ENCODE measurements at places on chromosomes 4 and X.

DNA sequence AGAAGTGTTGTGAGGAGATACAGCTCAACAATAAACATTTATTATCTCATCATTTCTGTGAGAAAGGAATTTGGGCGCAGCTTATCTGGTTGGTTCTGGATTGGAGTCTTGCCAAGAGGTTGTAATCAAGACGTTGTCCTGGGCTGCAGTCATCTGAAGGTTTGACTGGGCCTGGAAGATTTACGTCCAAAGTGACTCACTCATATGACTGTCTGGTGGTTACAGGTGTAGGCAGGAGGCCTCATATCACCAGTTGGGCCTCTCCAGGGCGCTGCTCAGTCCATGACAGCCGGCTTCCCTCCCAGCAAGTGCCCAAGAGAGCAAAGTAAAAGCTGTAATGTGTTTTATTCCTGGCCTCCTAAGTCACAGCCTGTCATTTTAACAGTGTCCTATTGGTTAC, 106.3 kb downstream of the USP46 start:
- H3K27me3 ChIP-seq = no peaks in the 10 kb centered on the region
- no peak overlapping the region for H3K27ac ChIP-seq
- H3K36me3 ChIP-seq = no peaks in the 10 kb centered on the region

GRCh38 chr4:3009422-3009821, 46.1 kb downstream of the GRK4 start:
- DNase-seq = no peak
- no peaks in the 10 kb centered on the region for H3K27me3 ChIP-seq
- H3K36me3 ChIP-seq = no peaks in the 10 kb centered on the region
- H3K27ac ChIP-seq = no peak overlapping the region

- no peaks in the 10 kb centered on the region for H3K4me1 ChIP-seq
- H3K36me3 ChIP-seq = no peaks in the 10 kb centered on the region
- DNase-seq = no peak
Observed at GRCh38 chr4:120960656-120961267, 38.2 kb upstream of the PRDM5 start.

DNA sequence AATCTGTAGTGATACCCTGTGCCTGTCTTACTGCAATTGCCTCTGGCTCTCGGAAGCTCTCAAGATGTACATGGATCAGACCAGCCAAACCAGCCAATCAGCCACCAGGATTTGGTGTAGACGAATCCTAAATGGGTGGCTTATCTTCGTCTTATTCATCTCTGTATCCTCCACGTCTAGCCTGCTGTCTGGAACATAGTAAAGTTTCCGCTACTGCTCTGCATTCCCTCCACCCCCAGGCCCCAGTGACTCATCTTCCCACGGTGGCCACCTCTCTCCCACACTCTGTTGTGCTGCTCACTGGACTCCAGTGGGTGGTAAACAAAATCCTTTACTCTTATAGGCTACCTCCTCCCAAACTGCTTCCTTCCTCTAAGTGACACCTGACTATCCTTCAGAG, 37.8 kb downstream of the SEPTIN6 start:
- peaks cover 33% of the 10 kb centered on the region for H3K36me3 ChIP-seq
- peaks cover 11% of the 10 kb centered on the region for H3K4me1 ChIP-seq
- peak; percentile 52 for DNase-seq

DNA sequence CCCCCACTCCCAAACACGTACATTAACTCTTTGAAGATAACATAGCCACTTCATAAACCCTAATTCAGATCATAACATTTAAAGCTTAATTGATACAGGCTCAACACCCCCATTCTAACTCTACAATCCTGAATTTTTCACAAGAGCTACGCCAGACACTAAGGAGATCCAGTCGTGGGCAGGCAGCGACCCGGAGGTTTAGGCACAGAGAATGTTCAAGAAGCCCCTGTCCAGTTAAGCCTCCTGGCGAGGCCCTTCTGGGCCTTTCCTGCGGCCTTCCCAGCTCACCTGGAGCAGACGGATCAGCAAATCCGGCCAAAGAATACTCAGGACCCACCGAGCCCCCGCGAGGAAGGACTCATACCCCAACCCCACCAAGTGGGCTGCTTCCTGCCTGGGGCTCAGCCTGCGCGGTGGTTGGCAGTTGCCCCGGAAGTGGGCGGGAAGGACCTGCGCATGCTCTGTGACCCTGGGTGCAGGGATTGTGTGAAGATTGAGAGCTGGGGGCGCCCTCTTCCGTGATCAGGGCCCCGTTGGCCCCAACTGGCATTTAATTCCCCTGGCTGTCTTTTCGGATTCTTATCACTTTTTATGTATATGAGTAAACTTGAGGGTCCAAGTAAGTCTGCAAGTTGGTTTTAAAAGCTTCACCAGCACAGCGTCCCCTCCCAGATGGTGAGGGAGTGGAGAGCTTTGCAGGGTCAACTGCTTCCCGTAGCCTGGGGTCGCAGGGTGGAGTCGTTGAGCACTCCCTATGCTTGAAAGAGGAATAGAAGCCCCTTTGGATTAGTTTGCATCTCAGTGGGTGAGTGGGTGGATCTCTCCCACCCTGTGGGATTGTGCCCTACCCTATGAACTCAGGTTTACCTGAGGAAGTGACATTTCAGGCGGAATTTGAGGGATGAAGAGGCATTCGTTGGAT, at the start of gene TRIM61:
Gene TRIM61, minus strand, starts transcription at position 415 of the 922 bp plus-strand sequence. CDS start 7,655 bp downstream, outside the sequence.
- H3K4me3 ChIP-seq = peak within 1 kb of the TSS; percentile 3
- H3K36me3 ChIP-seq = no peaks in the 10 kb centered on the region
- no peaks in the 10 kb centered on the region for H3K27me3 ChIP-seq
- H3K4me1 ChIP-seq = no peaks in the 10 kb centered on the region

GRCh38 chrX:112521676-112522075, 158.1 kb downstream of the LHFPL1 start:
- H3K27ac ChIP-seq = no peak overlapping the region
- H3K4me3 ChIP-seq = no peak overlapping the region
- H3K36me3 ChIP-seq = no peaks in the 10 kb centered on the region
- no peaks in the 10 kb centered on the region for H3K4me1 ChIP-seq
- H3K27me3 ChIP-seq = no peaks in the 10 kb centered on the region
- DNase-seq = no peak

GRCh38 chrX:23515028-23515427, 152.3 kb upstream of the PRDX4 start:
- no peaks in the 10 kb centered on the region for H3K4me1 ChIP-seq
- no peak overlapping the region for H3K27ac ChIP-seq
- H3K4me3 ChIP-seq = no peak overlapping the region
- H3K36me3 ChIP-seq = no peaks in the 10 kb centered on the region
- no peak for DNase-seq

- no peak for DNase-seq
- peaks cover 8% of the 10 kb centered on the region for H3K4me1 ChIP-seq
- H3K27me3 ChIP-seq = no peaks in the 10 kb centered on the region
- no peak overlapping the region for H3K27ac ChIP-seq
Observed at GRCh38 chrX:9562851-9563250, 98.0 kb downstream of the TBL1X start.

DNA sequence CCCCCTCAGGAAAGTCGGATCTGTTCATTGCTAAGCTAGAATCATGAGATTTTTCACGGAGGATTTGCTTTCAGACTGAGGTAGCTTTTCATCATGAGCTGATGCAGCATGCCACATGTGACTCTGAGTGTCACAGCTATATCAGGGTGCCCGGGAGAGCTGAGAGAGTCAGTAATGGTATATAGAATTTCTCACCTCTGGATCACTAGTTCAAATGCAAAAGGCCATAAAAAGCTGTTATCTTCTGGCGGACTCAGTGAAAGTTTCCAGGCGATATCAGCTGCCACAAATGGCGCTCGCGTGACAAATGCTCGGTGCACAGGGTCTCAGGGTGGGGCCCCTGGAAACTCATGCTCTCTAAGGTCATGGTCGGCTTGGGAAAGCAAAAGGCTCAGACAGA, 150.1 kb downstream of the DHX15 start:
- no peak overlapping the region for H3K4me3 ChIP-seq
- DNase-seq = no peak
- H3K27ac ChIP-seq = no peak overlapping the region
- no peaks in the 10 kb centered on the region for H3K4me1 ChIP-seq

DNA sequence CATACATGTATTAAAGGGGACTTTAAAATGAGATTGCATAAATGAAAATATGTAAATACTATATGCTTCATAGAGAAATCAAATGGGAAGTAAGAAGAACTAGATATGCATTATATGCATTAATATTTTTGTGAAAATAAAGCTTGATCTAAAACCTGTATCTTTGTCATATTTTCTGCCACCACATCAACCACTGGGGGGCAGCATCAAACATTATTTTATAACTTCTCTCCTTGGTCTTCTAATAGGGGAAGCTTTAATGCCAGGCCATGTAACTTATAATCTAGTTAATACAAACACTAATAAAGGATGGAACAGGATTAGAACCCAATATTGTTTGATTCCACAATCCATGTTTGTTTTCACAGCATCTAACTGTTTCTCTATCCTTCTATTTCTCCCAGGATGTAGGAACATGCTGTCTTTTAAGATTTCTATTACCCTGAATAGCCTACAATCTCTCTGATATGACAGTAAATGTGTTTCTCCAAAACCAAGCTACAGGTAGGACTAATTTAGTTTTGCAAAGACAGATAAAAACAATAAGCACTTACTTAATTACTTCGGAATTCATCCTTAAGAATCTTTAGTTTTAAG, 10.0 kb downstream of the QRFPR start:
- H3K4me1 ChIP-seq = no peaks in the 10 kb centered on the region
- H3K36me3 ChIP-seq = no peaks in the 10 kb centered on the region
- no peak overlapping the region for H3K27ac ChIP-seq
- no peak for DNase-seq
- no peaks in the 10 kb centered on the region for H3K27me3 ChIP-seq

DNA sequence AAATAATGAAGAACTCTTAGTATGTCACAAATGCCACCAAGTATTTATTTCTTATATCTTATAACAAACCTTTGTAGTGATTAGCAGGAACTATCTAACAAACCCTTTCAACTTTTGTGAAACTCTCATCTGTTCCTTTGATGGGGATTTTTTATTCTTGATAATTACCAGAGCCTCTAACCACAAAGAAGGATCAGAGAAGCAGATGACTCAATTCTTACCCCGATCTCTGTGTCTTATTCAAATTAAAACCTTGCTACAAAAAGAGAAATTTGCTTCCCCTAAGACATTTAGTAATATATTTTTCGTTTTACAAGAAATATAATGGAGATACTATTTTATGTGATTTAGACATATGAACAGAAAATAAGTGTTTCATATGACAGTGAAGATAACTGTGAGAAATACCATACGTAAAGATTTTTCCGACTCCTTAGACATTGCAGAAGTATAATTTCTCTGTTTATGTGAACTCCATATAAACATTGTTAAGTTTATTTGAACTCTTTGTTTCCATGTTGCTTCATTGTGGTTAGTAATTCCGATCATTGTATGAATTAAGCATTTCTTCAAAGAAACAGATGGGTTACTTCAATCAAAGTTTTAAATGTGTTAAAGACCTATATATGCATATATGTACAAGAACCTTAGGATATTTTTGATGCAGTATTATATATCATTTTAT, 205.4 kb downstream of the CFAP299 start:
- H3K27me3 ChIP-seq = no peaks in the 10 kb centered on the region
- no peak for DNase-seq
- H3K36me3 ChIP-seq = no peaks in the 10 kb centered on the region
- no peak overlapping the region for H3K4me3 ChIP-seq
- H3K27ac ChIP-seq = no peak overlapping the region
- H3K4me1 ChIP-seq = no peaks in the 10 kb centered on the region
